ENCODE measurements at places on chromosomes 1 and 21.

DNA sequence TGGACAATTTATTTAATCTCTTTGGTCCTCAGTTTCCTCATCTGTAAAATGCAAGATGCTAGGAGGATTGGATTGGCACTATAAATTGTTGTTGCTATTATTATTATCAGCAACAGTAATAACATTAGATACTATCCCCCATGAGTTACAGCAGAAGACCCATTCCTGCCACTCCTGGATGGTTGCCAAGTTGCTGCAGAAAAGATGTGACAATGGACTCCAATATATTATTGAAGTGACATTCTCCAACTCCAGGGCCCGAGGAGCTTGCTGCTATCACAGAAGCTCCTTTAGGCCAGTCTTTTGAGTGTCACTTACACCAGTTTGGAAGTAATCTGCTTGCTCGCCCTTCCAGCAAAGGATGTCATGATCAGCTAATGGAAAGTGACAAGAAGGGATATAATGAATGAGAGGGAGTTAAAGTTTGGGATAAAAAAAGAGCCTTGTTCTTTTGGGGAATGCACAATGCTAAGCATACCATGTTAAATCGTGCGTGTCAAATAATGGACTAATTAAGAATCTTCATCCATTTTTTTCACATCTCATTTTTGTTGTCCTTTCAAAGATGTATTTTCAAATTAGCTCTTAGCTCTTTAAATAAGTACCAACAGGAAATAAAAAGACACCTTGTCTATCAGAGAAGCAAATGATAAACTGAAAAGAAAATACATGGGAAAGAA lies 19.5 kb upstream of the PROX1 start:
- DNase-seq, result no peak

DNA sequence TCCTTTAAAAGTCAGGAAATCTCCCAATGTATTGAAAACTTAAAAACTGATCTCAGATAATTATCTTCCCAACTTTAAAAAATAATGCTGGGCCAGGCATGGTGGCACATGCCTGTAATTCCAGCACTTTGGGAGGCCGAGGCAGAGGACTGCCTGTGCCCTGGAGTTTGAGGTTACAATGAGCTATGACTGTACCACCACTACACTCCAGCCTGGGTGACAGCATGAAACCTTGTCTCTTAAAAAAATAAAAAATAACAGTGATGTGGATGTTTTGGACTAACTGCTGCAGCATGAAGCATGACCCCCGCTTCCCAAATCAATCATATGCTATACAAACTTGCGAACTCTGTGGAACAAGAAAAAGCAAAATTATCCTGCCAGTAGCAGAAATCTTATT lies 186.3 kb downstream of the RERE start:
- DNase-seq, result no peak

DNA sequence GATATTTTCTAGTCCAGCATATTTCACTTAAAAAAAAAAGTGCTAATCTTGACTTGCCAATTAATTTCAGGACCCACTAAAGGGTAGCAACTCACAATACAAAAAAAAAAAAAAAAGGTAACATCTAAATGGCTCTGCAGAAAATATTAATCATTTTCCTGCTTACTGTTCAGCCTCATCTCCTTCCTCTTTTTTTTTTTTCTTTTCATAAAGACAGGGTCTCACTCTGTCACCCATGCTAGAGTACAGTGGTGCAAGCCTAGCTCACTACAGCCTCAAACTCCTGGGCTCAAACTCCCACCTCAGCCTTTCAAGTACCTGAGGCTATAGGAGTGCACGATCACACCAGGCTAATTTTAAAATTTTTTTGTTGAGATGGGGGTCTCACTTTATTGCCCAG lies 30.4 kb downstream of the TTC13 start:
- no peak for DNase-seq

GRCh38 chr1:235571482-235571881 lies 67.2 kb upstream of the B3GALNT2 start:
- DNase-seq, result no peak

- DNase-seq, result no peak
Observed at GRCh38 chr1:182702826-182703524, 18.6 kb upstream of the RGS8 start.

DNA sequence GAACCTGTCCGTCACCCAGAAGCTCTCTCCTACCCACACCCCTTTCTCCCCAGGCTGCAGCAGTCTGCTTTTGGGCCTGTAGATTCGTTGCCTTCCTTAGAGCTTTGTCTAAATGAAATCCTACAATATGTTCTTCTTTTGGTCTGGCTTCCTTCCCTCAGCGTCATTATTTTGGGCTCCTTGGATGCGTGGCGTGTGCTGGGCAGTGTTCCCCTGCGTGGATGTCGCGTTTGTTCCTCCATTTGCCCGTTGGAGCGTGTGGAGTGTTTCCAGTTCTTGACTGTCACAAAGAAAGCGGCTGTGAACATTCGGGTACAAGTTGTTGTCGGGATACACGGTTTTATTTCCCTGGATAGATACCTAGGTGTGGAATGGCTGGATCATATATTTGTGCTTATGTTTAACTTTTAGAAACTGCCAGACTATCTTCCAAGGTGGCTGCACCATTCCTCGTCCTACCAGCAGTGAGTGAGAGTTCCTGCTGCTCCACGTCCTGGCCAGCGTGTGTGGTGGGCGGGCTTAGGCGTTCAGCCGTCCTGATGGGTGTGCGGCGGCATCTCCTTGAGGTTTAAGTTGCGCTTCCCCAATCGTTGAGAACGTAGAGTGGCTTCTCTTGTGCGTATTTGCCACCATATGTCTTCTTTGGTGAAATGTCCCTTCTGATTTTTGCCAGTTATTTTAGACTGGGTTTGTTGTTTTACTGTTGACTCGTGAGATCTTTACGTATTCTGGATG lies 31.7 kb downstream of the SKI start:
- DNase-seq, result no peak

GRCh38 chr1:57142999-57143398 lies 177.2 kb upstream of the C8B start:
- no peak for DNase-seq

Data from kidney capillary endothelial cell (primary cell).